ENCODE measurements at places on chromosomes 2 and 18.

DNA sequence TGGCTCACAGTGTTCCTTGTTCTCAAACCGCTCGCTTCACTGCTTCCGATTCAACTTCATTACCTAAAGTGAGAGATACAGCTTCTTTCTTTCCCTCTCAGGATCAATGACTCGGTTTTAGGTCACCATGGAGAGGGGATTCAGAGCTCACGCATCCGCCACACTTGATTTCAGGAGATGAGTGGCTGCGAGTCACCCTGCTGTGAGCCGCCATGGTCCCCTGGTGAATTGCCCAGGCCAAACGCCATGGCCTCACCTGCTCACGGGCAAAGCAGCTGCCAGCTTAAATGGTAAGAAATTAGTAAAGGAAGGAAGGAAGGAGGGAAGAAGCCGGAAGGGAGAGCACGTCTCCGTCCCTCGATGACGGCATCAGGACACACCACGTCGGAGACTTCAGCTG, 60.5 kb downstream of the ADNP2 start:
- DNase-seq: no peak

DNA sequence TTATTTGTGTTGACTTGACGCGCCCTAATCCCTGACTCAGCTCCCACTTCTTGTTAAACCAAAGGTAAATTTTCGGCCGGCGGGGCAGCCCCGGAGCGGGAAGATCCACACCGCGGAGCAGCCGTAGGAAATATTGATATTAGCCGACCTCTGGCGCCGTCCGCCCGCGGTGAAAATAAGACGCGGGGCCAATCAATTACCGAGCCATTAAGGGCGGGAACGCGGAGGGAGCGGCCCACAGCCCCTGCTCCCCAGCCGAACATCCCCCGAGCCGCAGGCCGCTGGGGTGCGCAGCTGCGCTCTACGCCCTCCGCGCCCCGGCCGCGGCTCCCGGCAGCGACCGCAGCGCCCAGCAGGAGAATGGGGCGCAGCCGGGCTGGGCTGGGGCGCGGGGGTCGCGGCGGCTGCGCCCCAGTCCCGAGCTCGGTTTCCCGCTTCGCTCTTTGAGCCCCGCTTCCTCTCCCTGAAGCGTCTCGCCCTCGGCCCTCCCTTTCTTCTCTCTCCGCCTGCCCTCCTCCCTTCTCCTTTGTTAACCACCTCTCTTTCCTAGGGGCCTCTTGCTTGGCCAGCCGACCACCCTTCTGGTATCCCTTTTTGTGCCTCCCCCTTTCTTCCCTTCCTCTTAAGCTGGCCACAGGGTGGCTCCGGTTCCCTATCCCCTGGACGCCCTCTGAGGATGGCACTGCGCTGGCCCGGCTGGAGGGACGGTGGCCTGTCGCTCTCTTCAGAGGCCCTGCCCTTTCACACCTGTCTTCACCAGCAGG, 40.9 kb downstream of the CELF4 start:
- DNase-seq: no peak

DNA sequence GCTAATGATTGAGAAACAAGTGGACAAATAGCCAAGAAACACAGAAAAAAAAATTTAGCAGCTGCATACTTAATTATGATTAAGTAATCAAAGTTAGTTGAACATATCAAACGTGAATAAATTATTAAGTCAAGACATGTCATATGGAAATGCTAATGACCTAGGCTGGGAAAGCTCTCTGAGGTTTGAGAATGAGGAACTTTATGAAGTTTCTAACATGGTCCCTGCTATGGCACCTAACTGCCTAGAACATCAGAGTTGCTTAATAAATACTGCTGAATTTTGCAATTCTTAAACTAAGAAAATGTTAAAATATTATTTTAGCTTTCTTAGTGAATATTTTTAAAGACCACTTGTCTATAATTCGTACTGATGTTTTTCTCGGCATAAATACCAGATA, 99.8 kb downstream of the AFF3 start:
- DNase-seq: no peak

DNA sequence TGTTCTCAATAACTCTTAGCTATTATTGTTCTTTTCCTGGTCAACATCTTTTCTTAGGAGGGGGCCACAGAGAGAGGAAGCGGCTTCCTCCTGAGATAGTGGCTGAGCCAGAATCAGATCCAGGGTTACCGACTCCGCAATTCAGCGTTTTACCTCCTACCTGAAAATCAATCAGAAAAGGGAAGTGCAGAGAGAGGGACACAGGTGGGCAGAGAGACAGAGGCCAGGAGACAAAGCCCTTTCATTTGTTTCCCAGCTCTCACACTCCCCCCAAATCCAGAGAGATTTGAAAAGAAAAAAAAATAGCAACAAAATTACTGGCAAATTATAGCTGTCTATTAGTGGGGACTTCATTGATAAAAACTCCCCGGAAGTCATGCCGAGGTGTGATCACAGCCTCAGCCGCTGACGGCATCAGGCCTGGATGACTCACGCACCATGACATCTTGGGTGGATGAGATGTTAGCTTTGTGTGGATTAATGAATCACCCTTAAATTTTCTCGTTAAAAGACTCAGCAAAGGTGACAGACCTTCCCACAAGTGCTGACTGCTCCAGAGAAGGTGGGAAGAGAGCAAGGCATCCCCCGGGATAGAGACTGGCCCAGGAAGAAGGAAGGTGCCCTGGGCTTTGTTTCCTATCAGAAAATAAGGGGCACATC, 120.7 kb downstream of the LOXHD1 start:
- peak; percentile 17 for DNase-seq

GRCh38 chr18:63783394-63783793, 8.2 kb downstream of the SERPINB7 start:
- DNase-seq: no peak

- peak; percentile 22 for DNase-seq
These were observed 89.4 kb upstream of the MAP2 start for GRCh38 chr2:209334188-209335017.

DNA sequence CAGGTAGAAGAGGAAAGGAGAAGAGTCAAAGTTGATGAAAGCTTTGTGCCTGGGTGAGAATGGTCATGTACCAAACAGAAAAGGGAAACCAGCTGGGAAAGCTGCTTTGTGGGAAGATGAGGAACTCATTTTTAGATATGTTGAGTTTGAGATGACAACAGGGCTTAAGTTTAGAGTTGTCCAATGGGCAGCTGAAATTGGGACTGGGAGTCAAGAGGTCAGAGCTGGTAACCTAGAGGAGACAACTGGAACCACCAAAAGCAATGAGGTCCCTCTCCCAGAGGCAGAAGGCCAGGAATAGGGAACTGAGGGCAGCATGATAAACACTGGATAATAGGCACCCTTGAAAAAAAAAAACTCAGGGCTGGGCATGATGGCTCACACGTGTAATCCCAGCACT, 48.8 kb downstream of the SLC4A1AP start:
- DNase-seq: no peak

- no peak for DNase-seq
These were observed 8.3 kb upstream of the IL1RN start for GRCh38 chr2:113119111-113119510.

DNA sequence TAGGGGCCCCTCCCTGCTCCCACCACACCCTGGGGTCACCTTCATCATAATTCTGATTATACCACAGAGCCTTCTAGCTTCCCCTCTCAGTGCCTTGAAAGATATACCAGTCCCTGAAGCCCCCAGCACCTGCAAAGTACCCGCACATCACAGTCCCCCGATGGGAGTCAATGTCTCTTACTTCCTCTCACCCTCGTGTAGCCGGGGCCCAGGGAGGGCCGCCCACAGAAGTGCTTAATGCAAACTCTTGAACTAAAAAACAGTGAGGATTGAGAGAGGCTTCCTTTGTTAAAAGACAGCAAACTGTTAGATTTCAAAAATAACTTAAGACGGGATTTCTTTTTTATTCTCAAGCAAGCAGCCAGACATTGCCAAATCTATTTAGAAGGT, 76.5 kb downstream of the SFXN5 start:
- no peak for DNase-seq

GRCh38 chr2:1448009-1448408, 34.7 kb downstream of the TPO start:
- no peak for DNase-seq

DNA sequence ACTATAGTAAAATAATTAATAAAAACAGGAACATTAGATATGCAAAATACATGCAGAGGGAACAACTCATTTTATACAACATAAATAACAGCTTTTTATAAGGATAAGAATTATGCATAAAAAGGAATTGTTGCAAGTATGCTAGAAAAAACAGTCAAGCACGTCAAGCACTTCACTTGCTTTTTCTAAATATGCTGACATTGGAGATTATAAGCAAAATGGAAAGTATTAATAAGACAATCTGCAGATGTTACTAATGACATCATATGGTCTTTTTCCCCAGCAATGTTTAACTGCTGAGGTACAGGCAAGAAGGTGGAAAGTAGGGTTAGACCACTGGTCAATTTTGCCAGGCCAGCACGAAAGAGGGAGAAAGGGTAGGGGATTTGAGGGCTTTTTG, 111.7 kb downstream of the HIBCH start:
- DNase-seq: no peak

GRCh38 chr2:45935791-45936622, 284.5 kb downstream of the PRKCE start:
- DNase-seq: peak; percentile 78

DNA sequence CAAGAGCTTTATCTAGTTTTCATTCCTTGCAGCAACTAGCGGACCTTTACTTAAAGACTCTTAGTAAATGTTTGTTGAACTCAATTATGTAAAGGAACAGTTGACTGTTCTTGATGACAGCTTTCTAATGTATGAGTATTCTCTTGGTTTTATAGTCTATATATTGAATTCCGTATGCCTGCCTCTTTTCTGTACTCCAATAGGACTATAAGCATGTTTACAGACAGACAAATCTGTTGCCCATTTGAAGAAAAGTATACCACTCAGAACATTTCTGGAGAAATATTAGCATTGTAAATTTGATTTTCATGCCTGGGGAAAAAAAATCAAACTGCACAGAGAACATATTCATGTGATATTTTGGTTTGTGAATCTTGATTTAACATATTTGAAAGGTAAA, 109.5 kb downstream of the LRRTM1 start:
- no peak for DNase-seq

DNA sequence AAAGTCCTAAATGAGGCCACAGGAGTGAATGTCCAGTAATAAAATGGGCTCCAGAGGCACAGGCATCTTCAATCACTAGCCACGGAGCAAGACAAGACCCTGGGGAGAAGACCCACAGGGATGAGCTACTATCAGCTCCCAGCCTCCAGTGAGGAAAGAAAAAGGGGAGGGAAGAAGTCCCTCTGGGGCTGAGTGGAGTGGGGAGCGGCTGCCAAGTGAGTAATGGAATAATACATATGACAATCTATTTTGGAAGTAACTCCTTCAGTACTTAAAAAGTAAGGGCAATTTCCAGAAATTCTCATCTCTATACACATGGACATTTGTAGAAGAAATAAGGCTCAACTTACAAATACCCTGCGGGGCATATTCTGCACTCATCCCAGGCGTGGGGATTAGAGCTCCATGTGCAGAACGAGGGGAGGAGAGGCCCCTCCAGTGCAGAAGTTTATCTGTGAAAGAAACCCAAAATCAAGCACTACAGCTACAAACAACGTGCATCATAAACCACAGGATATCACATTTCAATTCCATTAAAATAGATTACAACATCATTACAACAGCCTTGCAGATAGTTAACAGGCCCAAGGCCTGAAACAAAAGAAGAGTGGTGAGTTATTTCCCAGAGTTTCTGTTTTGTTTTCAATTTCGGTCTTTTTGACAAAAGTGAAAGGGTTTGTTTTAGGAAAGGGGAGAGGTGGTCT, 84.9 kb downstream of the BCL11A start:
- DNase-seq: no peak

GRCh38 chr2:54613794-54614257, 109.6 kb upstream of the EML6 start:
- DNase-seq: no peak

DNA sequence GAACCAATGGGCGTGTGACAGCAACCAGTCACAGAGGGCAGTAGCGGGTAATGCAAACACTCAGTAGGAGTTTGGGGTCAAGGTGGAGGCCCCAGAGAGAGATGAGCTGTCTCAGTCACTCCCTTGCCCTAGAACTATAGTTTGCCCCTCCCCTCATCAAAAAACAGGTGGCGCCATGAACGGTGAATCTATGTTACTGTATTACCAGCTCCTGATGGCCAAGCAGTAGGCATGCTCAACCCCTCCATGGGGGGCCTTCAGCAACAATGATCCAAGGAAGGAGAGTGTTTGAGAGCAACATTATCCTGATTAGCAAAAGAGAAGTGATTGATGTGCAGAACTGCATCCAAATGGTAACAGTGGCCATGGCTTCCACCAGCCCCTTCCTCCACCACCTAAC, 30.4 kb downstream of the TRABD2A start:
- DNase-seq: no peak

DNA sequence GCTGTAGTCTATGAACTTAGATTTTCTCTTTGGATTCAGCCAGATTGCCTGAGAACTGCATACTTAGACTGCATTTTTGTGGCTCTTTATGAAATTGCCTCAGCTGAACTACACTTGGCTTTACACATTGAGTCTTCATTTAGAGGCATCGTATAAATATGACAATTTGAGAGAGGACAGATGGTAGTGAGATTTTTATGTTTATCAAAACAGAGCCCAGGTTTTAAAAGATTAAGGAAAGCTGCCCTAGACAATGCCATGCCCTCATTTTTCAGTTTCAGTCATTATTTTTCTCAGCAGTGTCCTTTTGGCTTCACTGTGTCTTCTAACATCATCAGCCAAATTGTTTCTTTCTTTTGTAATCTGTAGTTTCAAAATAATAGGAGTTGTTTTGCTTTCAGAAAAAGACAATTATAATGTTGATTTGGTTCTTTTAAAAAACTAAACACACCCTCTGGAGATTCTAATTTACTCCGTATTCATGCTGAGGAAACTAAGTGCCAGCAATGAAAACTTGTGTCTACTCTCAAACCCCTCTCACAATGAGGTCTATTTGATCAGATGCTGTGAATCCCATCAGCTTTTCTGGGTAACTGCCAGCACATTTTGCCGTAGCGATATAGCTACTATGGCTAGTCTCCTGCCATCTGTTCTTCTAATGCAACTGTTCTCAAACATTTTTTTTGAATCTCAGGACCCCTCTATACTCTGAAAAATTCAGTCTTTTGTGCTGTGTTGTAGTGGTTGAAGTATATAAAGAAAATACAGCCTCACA, 46.2 kb downstream of the TWSG1 start:
- DNase-seq: no peak

GRCh38 chr18:8721094-8721669, 15.8 kb downstream of the MTCL1 start:
- DNase-seq: no peak
